ENCODE measurements at places on chromosomes 1 and 21. TPM values are rescaled to one million over a fixed set of nuclear protein-coding genes. Genes with fewer than 3 reads are reported as not detected.
A peak's percentile ranks its signal among the peaks of the same experiment; 100 is the strongest.

Gene OR2L3
- total RNA-seq: 0.10 TPM

Gene ADORA1
- total RNA-seq: 1.8 TPM

Gene NHLH1
- not detected for total RNA-seq

Gene SLC25A24
- 67.7 TPM for total RNA-seq

GRCh38 chr1:200899451-200899915, 4.8 kb downstream of the INAVA start:
- DNase-seq: no peak

DNA sequence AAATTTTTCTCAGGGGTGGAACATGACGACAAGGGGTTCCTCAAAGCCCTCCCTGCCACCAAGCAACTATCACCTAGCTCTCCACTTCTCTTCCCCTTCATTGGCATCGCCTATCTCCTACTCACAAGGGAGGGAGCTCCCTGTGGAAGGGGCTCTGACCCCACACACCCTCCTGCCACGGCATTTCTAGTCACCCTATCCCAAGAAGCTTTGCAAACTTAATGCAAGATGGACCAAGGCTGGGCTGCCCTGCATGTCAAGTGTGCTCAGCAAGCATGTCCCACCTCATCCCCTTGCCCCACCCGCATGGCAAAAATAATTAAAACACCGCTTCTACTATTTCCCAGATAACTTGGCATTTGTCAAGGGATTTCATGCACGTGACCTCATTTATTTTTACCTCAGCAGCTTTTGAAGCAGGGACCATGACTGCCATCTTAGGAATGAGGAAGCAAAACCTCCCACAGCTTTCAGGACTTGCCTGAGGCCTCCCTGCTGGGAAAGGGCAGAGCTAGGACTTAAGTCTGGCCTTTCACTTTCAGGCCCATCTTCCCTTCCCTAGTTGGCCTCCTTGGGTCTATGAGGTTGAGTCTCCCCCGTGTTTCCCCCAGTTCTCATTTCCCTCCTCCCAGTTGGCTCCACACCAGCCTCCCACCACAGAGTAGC, 161.3 kb downstream of the TSEN15 start:
- no peak for DNase-seq

DNA sequence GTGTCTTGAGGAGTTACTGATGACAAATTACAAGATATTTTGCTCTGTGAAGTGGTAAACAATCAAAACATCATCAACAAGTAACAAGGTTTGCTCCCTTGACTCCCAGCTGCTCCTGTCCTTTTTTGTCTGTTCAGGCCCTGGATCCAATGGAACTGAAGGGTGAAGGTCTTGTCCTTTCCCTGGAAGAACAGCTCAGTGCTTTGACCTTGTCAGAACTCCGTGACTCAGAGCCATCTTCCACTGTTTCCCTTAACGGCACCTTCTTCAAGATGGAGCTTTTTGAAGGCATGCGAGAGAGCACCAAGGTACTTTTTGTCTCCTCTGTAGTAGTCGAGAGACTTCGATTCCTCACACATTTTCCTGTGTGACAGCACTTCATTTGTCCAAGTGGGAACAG, 29.0 kb downstream of the TRIM45 start:
- no peak for DNase-seq

DNA sequence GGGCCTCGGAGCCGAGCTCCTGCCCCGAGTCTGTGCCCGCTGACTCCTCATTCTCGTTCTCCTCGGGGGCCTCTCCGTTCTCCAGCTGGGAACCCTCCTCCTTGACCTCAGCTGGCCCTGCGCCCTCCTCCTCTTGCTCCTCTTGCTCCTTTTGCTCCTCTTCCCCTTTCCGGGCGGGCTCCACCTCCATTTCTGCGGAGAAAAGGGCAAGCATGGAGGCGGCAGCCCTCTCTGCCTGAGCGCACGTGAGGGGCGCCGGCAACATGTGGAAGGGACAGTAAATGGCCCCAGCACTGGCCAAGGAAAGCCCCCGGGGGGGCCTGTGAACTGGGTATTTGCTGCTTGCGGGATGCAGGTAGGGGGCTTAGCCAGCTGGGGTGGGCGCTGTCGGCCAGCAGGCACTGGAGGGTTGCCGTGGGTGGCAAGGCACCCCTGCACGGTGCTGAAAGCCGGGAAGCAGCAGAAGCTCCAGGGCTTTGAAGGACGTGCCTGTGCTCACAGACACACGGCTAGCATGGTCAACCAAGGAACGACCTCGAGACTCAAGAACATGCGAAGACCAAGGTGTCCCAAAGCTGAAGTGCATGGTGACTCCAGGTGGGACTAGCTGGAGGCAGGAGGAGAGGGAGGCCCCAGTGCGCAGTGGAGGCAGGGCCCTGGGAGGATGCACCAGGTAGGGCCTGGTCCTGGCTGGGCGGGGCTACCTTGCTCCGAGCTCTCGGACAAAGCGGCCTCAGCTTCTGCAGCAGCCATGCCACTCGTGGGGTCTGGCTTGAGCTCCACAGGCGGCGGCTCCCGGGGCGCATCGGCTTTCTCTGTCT, 30.7 kb downstream of the ZBTB17 start:
- DNase-seq: no peak

DNA sequence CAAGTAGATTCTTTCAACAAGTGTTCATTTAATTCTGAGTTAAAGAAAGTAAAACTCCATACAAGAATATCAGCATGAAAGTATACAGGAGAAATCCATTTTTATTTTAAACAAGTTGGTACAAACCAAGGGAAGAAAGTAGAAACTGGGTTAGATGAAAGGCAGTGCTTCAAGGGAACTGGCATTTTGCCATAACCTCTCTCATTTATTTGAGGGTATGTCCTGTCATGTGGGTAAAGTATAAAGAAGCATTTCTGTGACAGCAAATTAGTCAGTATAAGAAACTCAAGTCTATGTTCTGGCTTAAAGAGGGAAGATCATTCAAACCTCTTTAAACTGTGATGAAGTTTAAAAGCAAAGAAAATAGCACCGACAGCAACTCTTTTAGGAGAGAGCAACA, 32.0 kb downstream of the OLFM3 start:
- peak; percentile 14 for DNase-seq

GRCh38 chr1:174258148-174258550, 98.8 kb downstream of the RABGAP1L start:
- peak; percentile 60 for DNase-seq
